ENCODE measurements at places on chromosomes 3 and 15. TPM values are rescaled to one million over a fixed set of nuclear protein-coding genes. Genes with fewer than 3 reads are reported as not detected.

Gene CYP19A1
- not detected for total RNA-seq

DNA sequence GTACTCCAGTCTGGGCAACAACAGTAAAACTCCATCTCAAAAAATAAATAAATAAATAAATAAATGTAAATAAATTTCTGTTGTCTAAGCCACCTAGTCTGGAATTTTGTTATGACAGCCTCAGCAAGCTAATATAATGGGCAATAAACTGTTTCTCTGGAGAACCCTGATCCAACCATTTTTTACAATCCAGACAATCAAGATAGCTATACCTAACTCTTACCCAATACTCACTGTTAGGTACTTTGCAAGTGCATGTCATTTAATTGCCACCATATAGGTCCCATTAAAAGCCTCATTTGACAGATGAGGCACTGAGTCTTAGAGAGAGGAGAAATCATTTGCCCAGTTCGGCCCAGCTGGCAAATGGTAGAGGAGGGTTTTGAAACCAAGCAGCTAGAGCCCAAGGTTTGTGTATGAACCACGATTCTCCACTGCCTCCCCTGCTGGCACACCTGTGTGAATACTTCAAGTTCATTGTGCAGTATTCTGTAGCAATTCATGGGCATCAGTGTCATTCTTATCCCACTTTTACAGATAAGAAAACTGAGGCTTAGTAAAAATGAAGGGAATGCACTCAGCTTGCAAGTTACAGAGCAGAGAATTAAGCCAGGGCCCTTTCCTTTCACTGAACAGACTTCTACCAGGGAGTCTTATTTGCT lies 107.0 kb upstream of the UBE2E1 start:
- H3K27me3 ChIP-seq, result no peaks in the 10 kb centered on the region
- no peaks in the 10 kb centered on the region for H3K36me3 ChIP-seq
- no peak overlapping the region for H3K4me3 ChIP-seq

Gene PAK6
- total RNA-seq, result 1.2 TPM

- no peak for DNase-seq
- no peaks in the 10 kb centered on the region for H3K4me1 ChIP-seq
- no peaks in the 10 kb centered on the region for H3K27me3 ChIP-seq
- no peaks in the 10 kb centered on the region for H3K36me3 ChIP-seq
- H3K27ac ChIP-seq, result no peak overlapping the region
Measured at GRCh38 chr15:81887912-81888311, 157.9 kb downstream of the MEX3B start.

DNA sequence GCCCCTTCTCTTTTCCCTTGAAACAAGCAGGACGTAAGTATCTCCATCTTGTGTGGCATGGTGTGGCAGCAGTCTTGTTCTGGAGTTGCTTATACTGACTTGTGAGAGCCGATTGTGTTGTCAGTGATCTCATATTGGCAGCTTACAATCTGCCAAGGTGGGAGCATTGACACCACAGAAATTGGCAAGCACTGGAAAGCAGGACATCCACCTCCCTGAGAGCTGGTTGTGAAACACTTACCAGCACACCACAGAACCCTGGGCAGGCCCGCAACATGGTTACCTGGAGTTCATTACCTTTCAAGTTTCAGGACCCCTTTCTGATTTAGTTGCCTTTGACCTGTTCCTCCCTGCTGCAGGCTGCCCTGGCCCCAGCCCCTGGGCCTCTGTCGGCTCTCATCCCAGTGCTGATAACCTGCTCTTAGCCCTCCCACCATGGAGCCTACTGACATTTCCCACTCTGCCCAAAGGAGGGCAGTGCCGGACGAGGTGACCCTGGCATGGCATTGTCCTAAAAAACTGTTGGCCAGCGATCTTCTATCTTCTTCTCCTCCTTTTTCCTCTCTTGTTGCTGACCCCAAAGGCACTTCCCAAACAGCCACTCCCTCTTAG lies 10.6 kb upstream of the ATP2B2 start:
- no peaks in the 10 kb centered on the region for H3K4me1 ChIP-seq
- no peak for DNase-seq
- H3K4me3 ChIP-seq, result no peak overlapping the region
- H3K36me3 ChIP-seq, result no peaks in the 10 kb centered on the region

GRCh38 chr15:76309601-76310330 lies 1.5 kb downstream of the ETFA start:
- no peak overlapping the region for H3K27ac ChIP-seq
- H3K4me1 ChIP-seq, result peaks cover 12% of the 10 kb centered on the region
- peaks cover 2% of the 10 kb centered on the region for H3K36me3 ChIP-seq
- no peak overlapping the region for H3K4me3 ChIP-seq

DNA sequence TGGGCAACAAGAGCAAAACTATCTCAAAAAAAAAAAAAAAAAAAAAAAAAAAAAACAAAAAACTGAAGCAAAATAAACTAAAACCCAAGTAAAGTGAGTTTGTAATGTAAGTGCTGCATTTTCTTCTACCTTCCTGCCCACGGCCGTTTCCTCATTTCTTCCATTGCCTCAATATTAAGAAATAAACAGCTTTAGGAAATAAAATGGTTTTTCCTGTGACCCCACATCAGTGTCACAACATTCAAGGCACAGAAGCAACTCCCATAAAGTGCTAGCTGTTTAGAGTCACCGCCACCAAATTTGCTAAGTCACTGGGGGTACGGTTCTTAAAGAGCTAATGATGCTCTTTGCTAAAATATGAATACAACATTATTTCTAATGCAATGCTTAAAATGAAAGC lies 3.3 kb downstream of the PKM start:
- peak overlapping the region; percentile 94 for H3K27ac ChIP-seq
- H3K36me3 ChIP-seq, result peaks cover 2% of the 10 kb centered on the region
- no peak for DNase-seq
- H3K4me1 ChIP-seq, result peaks cover 44% of the 10 kb centered on the region
- no peaks in the 10 kb centered on the region for H3K27me3 ChIP-seq
- peak overlapping the region; percentile 33 for H3K4me3 ChIP-seq

Gene FBXW12
- total RNA-seq, result not detected

Gene ZCWPW2
- not detected for total RNA-seq

DNA sequence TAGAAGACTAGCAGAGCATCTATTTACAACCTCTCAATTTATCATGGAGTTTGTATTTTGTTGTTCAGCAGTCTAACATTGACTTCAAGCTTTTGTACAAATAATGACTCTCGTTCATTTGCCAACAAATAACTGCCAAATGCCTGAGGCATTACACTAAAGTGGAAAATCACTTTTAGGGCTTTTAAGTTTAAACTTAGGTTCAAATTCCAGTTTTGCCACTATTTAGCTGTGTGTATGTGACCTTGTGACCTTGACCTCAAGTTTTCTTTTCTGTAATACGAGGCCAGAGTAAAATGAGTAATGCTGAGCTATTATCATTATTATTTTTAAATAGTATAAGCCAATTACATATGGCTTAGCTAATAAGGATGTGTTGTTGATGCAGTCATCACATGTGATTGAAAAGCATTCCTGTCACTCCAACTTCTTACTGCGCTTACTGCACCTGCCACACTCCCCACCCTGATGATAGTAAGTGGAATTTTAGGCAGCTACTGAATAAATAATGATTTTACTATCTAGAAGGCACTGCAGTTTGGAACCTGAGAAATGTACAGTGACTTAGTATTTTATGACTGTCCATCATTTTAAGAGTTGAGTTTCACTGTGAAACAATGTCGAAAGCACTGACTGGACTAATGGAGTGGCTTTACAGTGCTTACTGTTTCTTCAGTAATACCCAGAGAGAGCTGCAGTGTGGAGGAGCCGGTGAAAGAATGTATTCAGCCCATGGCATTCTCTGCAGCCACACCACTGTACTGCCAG lies 16.3 kb downstream of the ARL8B start:
- H3K27ac ChIP-seq, result peak overlapping the region; percentile 22
- H3K27me3 ChIP-seq, result no peaks in the 10 kb centered on the region
- no peak for DNase-seq
- peaks cover 9% of the 10 kb centered on the region for H3K36me3 ChIP-seq
- H3K4me1 ChIP-seq, result peaks cover 41% of the 10 kb centered on the region

DNA sequence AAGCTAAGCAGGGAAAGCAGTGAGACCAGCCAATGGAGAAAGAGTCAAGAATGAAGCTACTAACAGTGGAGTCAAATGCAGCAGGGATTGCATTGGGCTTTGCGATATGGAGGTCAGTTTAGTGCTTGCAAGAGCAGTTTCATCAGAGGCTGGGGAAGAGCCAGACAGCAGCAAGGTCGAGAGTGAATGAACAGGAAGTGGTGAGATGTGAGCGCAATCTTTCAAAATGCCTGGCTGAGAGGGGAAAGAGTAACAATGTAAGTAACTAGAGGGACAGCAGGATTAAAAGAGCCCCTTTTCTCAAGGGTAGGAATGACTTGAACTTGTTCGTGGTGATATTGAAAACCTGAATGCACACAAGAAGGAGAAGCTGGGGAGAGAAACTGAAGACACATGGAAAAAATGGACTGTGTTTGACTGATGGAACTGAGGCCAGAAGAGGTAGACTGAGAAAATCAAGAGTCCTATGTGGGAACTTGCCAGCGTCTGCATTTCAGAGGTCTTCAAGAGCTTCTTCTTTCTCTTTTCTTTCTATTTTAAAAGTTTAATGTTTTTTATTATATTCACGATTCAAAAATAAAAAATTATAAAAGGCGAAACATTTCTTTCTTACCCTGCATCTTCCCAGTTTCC lies 30.6 kb upstream of the GPR160 start:
- DNase-seq, result peak; percentile 40
- H3K27ac ChIP-seq, result peak overlapping the region; percentile 39
- H3K4me1 ChIP-seq, result peaks cover 38% of the 10 kb centered on the region
- no peaks in the 10 kb centered on the region for H3K36me3 ChIP-seq
- no peak overlapping the region for H3K4me3 ChIP-seq

GRCh38 chr3:114697401-114697800 lies 403.6 kb downstream of the TIGIT start:
- H3K4me1 ChIP-seq, result no peaks in the 10 kb centered on the region
- H3K27me3 ChIP-seq, result no peaks in the 10 kb centered on the region

DNA sequence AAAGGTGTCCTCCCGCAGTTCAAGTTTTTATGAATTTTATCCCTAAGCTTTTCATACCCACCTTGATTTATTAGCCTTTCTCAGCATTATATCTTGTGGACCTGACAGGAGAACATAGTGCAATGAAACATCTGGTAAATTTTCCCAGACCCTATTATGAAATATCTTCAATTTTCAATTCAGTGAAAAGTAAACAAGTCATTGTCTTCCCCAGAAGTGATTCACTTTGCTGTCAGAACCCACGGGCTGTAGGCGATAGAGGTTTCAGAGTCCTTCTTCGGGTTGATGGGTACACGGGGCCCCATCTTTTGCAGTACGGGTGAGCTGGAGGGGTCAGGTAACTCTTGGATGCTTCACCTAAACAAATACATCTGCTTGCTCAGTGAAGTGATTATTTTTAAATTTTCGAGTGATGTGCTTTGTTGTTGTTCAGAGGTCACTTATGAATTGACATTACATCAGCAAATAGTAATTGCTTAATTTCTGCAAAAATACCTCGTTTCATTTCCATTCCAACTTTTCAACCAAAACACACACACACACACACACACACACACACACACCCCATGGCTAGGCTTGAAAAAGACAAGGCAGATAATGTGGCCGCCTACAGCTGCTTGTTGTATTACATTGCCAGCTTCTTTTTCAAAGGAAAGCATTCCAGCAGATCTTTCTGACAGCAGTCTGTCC lies 102.9 kb downstream of the SEMA6D start:
- H3K27ac ChIP-seq, result no peak overlapping the region
- no peaks in the 10 kb centered on the region for H3K27me3 ChIP-seq
- H3K36me3 ChIP-seq, result no peaks in the 10 kb centered on the region
- no peak for DNase-seq
- H3K4me3 ChIP-seq, result no peak overlapping the region

DNA sequence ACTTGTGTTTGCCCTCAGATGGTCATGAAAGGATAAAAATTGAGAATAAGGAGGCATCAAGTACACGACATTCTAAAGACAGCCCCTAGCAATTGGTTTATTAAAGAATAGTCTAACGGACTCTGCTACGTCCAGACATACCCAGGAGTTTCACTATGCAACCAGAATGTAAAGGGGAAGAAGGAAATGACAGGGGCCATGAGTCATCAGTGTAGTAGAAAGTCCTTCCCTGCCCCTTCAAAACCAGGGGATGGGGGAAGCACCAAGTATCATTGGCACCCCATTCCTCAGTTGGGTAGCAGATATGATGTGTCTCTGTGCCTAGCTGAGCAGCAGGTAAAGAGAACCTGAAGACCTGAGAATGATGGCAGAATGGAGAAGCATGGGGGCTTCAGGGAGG lies 367.4 kb downstream of the IL20RB start:
- no peaks in the 10 kb centered on the region for H3K36me3 ChIP-seq
- H3K4me1 ChIP-seq, result no peaks in the 10 kb centered on the region
- no peak overlapping the region for H3K27ac ChIP-seq
- DNase-seq, result no peak

Gene TASOR
- total RNA-seq, result 99.5 TPM

GRCh38 chr3:40073310-40074007 lies 236.0 kb upstream of the EIF1B start:
- no peak overlapping the region for H3K27ac ChIP-seq
- no peak for DNase-seq
- no peaks in the 10 kb centered on the region for H3K4me1 ChIP-seq
- no peaks in the 10 kb centered on the region for H3K27me3 ChIP-seq
- H3K36me3 ChIP-seq, result no peaks in the 10 kb centered on the region

Gene CD200R1L
- total RNA-seq, result not detected

Gene PP2D1
- total RNA-seq, result not detected

DNA sequence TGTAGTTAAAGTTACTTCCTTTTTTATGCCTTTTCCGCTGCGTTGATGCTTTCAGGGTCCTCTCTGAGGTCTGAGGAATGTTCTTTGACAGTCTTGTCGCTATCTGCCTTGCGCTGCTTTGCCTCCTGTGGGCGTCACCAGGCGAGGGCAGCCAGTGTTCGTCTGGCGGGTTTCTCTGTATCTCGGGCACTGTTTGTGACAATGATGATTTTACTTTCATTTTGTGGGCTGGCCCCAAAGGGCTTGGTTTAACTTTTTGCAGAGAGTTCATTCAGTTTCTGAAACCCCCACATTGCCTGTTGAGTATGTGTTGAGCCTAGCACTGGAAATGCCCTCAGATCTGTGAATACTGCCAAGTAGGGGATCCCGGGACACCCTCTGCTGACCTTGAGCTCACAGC lies 24.6 kb upstream of the SACM1L start:
- peak overlapping the region; percentile 20 for H3K4me3 ChIP-seq
- peaks cover 49% of the 10 kb centered on the region for H3K36me3 ChIP-seq
- peak overlapping the region; percentile 72 for H3K27ac ChIP-seq
- peaks cover 18% of the 10 kb centered on the region for H3K4me1 ChIP-seq
- no peaks in the 10 kb centered on the region for H3K27me3 ChIP-seq

- H3K27me3 ChIP-seq, result peaks cover 73% of the 10 kb centered on the region
- no peak within 1 kb of the TSS for H3K27ac ChIP-seq
- peaks cover 15% of the 10 kb centered on the region for H3K4me1 ChIP-seq
Measured at GRCh38 chr3:147406028-147406931, at the start of gene ZIC4. TSS of gene ZIC4 (minus strand) at chr3:147406543. CDS start at chr3:147402797, 3,746 bp downstream.

Gene CMSS1
- total RNA-seq, result 22.8 TPM

GRCh38 chr3:145604851-145605250 lies 556.1 kb downstream of the PLOD2 start:
- H3K4me1 ChIP-seq, result no peaks in the 10 kb centered on the region
- no peak for DNase-seq
- H3K27ac ChIP-seq, result no peak overlapping the region
- H3K36me3 ChIP-seq, result no peaks in the 10 kb centered on the region
- no peaks in the 10 kb centered on the region for H3K27me3 ChIP-seq

GRCh38 chr3:58659051-58659675 lies 7.4 kb downstream of the FAM3D start:
- no peak for DNase-seq
- no peaks in the 10 kb centered on the region for H3K36me3 ChIP-seq
- H3K4me1 ChIP-seq, result no peaks in the 10 kb centered on the region
- H3K27ac ChIP-seq, result no peak overlapping the region
- no peak overlapping the region for H3K4me3 ChIP-seq

GRCh38 chr3:171007316-171007715 lies 19.2 kb downstream of the SLC2A2 start:
- no peak overlapping the region for H3K27ac ChIP-seq
- no peaks in the 10 kb centered on the region for H3K27me3 ChIP-seq
- no peaks in the 10 kb centered on the region for H3K4me1 ChIP-seq
- no peak for DNase-seq
- H3K36me3 ChIP-seq, result no peaks in the 10 kb centered on the region
